PC-9 (cell line): ENCODE measurements at places on chromosomes 13 and 19. TPM values are rescaled to one million over a fixed set of nuclear protein-coding genes. Genes with fewer than 3 reads are reported as not detected.

ZNF534 gene
- not detected in 2 replicates for total RNA-seq

ZNF536 gene
- not detected in 2 replicates for total RNA-seq

ATP11A gene
- 65.6 and 92.2 TPM in 2 replicates for total RNA-seq

LENG1 gene
- 5.0 and 6.7 TPM in 2 replicates for total RNA-seq

CEACAM4 gene
- not detected in 2 replicates for total RNA-seq

ZNF430 gene
- total RNA-seq, result 7.4 and 8.2 TPM in 2 replicates

MEF2B gene
- 1.8 and 3.9 TPM in 2 replicates for total RNA-seq

FGF22 gene
- 0.35 TPM in 1 of 2 replicates, not detected in the other for total RNA-seq

RASIP1 gene
- total RNA-seq, result 1.3 and 1.4 TPM in 2 replicates

GRK1 gene
- not detected in 2 replicates for total RNA-seq

PRTN3 gene
- total RNA-seq, result not detected in 2 replicates

KIR2DL3 gene
- total RNA-seq, result not detected in 2 replicates

PNPLA6 gene
- 121 and 139 TPM in 2 replicates for total RNA-seq

SIGLEC14 gene
- total RNA-seq, result not detected in 2 replicates

GNA15 gene
- total RNA-seq, result 14.2 and 16.3 TPM in 2 replicates

FUT1 gene
- 7.9 and 9.6 TPM in 2 replicates for total RNA-seq

GPR4 gene
- not detected in 2 replicates for total RNA-seq

APC2 gene
- 1.6 and 2.7 TPM in 2 replicates for total RNA-seq

LENG8 gene
- 274 and 279 TPM in 2 replicates for total RNA-seq

HIF3A gene
- 0.25 TPM in 1 of 2 replicates, not detected in the other for total RNA-seq

NANOS3 gene
- total RNA-seq, result 1.7 and 2.1 TPM in 2 replicates

ANKLE1 gene
- 0.65 and 1.2 TPM in 2 replicates for total RNA-seq

APOC1 gene
- 27.4 and 31.1 TPM in 2 replicates for total RNA-seq

MLLT1 gene
- total RNA-seq, result 36.8 and 44.2 TPM in 2 replicates

ZNF443 gene
- 3.3 and 3.5 TPM in 2 replicates for total RNA-seq
